ENCODE measurements at places on chromosomes 4 and X.

DNA sequence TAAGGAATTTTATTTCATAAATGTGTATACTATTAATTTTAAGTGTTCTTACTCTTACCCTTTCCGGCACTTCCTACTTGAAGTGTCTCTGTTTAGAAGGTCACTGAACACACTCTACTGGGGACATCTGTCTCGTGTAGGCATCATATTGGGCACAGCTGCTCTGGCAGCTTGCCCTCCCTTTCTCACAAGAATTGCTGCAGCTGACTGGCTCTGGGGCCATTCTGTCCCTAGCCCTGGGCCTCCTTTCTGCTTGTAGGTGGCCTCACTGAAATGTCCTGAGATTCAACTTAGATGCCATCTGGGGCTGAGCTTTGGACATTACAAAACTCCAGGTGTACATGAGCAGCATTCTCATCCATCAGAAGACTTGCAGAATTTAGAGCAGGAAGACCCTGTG lies 49.6 kb downstream of the SMAD1 start:
- DNase-seq = no peak

GRCh38 chr4:8321771-8322170 lies 52.2 kb downstream of the HTRA3 start:
- no peak for DNase-seq

DNA sequence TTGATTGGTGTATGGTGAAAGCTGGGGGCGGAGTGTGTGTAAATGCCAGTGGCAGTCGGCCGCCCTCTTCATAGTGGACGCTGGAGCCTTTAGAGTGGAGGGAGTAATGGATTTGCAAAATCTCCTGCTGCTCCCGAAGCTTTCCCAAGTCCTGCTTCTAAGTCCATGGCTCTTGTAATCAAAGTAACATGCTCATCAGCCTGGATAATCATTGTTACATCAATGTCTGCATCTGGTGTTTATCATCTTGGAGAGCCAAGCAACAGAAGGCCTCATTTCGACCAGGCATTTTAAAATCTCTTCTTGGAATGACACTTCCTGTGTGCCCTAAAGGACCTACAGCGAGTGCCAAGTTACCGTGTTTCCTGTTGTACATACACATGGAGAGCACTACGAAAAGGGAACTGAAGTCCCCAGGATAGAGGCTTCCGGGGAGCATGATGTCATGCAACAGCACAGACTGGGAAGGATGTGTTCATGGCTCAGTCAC lies 32.2 kb downstream of the UNC5C start:
- no peak for DNase-seq

DNA sequence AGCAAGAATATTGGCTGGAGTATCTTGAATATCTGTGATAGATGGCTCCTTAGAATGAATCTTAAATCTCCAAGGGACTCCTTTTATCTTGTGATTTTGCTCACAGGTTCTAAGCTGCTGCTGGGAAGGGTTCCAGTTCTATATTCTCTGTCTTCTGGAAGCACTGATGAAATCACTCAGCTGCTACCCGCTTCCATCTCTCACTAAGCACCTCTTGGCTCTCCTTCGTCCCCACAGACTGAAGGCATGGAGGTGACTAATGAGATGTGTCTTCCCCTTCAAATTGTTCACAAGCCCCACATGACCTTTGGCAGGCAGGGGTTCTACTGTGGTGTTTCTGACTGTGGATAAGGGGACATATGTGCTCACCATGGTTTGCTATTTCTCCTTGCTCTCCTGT lies 75.9 kb downstream of the C4orf51 start:
- DNase-seq = no peak

DNA sequence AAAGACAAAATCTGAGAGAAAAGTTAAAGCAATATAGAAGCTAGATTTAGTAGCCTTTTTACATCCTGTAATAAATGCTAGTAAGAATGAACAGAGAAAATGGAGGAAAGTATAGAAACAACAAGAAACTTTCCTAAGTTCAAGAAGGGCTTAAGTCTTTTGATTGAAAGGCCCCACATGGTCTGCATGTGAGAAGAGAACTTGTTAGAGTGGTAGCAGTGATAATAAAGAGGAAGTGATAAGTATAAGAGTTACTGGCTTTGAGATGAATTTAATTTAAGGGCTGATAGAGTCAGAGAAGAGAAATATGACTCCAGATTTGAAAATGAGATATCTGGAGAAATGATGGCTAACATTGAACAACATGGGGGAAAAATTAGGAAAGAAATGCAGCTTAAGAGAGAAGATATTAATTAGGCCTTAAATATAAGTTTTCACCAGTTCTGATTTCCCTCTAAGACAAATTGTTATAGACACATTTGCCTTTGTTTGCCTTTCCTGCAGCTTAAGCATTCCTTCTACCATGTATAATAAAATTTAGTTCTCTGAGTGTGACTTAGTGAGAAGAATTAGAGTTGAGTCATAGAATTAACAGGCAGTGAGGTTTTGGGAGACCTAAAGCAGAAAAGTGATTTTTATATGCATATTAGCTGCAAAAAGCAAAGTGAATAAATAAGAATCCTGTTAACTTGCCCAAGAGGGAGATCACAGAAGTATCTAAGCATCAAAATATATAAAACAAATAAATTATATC lies 18.4 kb downstream of the ZFX start:
- DNase-seq = no peak

DNA sequence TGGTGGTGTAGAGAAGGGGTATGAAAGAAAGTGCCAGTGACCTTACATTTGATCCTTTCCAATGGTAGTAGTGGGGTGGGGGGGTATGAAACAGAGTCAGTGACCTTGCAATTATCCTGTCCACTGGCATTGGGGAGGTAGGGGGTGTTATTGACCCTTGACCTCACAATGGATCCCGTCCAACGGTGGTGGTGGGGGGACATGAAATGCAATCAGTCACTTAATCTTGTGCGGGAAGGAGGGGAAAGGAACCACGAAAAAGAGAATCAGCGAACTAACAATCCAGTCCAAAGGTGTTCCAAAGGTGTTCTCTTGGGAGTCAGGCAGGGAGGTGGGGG lies 619 bp upstream of the PDK3 start:
- DNase-seq = no peak

GRCh38 chrX:69429339-69430015 lies 74.6 kb upstream of the NALF2 start:
- no peak for DNase-seq

- DNase-seq = no peak
These were observed 25.0 kb upstream of the PDLIM5 start for GRCh38 chr4:94426783-94427182.

DNA sequence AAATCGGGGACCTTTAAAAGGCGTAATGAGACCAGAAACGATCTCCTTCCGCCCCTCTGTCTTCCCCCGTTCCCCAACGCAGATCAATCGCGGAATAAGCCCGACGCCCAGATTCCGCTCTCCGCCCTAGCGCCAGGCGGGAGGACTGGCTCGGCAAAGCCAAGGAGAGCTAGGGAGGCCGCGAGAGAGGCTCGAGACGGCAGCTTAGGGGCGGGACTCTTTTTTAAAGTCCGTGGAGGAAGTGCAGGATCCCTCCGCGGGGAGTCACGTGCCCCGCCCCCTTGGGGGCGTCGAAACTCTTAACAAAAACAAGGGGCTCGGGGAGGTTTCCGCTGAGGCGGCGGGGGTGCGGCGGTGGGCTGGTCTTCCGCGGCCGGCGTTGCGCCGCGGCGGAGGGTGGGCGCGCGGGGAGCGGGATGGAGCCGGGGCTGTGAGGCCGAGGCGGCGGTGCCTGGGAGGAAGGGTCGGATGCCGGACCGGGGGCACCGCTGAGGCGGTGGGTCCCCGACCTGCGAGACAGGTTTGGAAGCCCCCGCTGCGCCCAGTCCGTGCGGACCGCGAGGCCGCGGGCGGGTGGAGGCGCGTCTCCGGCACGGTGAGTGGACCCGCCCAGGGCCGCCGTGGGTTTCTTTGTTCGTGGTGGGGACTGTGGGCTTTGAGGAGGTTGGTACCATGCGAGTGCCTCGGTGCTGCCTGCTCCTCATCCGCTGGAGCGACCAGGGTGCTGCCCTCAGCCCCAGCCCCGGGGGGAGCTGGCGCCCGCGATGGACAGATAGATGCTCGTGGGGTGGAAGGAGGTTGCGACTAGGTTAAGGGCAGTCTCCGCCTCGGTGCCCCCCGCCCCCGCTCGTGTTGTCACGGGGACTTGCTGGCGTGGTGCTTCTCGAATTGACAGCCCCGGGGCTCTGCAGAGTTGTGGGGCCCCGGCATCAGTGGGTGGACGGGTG lies at the start of gene CCNG2:
TSS of gene CCNG2 (plus strand) at position 296 of the 947 bp plus-strand sequence. CDS start 1,326 bp downstream, outside the sequence.
- no peak for DNase-seq

- DNase-seq = no peak
These were observed 27.9 kb downstream of the ARHGEF6 start for GRCh38 chrX:136752796-136753195.

- no peak for DNase-seq
These were observed 87.0 kb upstream of the SPOCK3 start for GRCh38 chr4:167321299-167321698.

- DNase-seq = no peak
These were observed 14.2 kb downstream of the BST1 start for GRCh38 chr4:15717086-15717485.

- DNase-seq = no peak
These were observed 275.0 kb upstream of the CTSO start for GRCh38 chr4:156228676-156229075.

DNA sequence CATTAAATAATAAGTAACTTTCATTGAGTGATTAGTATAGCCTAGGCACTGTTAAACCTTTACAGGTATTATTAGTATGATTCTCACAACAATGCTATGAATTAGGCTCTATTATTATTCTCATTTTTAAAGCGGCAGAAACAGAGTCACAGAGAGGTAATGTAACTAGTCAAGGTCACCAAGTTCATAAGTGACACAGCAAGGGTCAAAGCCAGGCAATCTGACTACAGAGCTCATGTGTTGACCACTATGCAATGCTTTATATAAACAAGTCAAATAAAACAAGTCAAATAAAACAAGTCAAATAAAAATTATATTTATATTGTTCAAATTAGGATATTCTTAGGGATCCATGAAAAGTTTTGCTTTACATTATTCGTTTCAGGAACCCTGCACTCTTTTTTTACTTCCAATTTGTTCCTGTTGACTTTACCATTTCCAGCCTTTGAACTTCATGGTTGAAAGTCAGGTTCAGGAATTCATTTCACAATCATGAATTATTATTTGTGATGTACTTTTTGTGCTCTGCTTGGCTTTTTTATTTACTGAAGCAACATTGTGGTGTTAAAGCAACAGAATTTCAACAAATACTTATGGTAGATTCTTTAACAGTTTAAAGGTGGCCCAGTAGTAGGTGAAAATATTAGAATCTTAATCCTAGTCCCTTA lies 18.0 kb upstream of the ZC4H2 start:
- no peak for DNase-seq

DNA sequence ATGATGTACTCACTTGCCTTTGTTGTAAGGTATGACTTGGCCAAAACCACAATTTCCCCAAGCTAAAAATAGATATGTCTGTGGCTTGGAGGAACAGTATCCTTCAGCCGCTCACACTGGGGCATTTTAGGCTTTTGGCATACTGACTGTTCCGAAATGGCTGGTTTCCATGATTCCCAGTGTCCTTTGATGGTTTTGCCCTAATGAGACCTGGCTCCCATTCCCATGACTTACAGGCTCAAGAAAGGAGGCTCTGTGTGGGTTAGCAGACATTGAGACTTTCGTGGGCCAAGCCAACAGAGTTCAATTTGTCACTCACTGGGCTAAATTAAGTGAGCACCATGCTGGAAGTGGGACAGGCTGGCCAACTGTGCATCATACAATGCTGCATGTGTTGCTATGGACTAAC lies 150.6 kb downstream of the CEP135 start:
- DNase-seq = no peak

DNA sequence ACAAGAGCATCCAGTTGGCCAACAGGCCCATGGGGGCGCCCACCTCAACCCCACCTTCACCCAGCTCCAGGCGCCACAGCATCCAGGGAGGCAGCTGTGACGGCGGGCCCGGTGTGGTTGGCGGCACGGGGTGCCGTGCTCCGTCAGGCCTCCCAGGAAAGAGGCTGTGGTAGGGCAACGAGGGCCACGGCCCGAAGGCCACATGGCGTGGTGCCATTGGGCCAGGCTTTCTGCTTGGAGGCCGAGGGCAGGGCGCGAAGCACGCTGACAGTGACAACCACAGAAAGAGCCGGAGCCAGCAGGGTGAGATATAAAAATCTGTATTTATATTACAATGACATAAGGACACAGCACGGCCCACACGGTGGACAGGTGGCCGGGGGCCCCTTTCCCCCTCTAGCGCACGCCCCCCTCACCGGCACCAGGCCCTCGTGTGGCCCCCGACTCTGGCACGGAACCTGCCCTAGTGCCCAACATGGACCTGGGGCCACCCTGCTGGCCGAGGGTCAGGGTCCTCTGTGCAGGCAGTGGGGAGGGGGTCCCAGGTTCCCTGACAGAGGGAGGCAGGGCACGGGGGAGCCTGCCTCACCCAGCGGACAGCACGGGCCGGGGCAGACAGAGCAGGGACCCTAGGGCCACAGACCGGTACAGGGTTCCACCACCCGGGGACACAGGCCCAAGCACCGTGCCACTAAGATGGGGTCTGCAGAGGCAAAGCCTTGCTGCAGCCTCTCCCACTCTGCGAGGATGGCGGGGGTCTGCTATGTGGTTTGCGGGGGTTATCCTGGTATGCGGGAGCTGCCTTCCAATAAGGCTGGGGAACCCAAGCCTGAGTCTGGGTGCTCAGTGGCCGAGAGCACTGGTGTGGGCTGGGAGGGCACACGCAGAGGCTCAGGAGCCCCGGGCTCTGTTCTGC lies 5.5 kb upstream of the HAUS3 start:
- DNase-seq = no peak

DNA sequence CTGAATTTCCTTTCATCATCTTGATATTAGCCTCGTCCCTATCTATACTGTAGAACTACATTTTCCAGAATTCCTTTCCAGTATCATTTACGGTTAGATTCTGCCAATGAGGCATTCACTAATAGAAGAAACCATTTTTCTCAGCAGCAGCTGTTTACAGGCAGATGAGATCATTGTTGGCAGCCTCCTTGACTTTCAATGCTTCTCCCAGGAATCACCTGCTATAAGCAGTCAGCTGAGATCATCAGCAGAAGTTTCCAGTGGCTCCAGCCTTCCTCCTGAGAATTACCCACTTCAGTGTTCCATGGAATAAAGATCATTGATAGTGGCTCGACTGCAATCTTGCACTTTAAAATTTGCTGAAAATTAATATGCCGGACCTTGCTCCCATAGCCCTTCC lies 157.3 kb upstream of the TET2 start:
- no peak for DNase-seq

DNA sequence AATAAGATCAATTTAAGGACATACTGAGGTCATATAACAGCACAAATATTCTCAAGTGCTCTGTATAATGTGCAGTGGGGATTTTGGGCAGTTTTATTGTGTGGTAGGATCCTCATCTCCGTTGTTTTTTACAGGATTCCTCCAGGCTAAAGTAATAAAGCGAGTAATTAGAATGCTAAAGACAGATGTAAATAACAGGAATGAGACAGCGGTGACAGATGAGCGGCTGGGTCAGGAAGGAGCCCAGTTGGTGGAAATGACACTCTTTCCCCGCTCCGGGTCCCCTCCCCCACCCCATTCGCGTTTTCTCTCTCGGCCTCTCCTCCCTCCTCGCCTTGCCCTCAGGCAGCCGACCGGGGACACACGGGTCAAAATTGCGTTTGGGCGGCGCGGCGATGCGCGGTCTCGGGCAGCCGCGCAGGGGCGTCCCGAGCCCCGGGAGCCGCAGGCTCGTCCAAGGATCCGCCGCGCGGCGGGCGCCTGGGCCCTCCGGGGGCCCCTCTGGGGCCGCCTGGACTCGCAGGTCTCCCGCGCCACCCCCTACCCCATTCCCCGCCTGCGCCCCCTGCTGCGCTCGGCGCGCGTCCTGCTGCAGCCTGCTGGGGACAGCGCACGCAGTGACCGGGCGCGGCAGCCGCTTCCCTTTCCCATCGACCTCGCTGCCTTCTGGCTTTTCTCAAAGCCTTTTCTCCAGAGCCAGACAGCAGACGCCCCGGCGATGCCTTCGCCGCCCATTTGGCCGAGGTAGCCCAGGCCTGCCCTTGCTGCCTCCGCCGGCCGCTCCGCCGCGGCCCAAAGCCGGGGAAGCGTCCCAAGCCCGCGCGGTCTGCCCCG lies 16.2 kb downstream of the POU4F2 start:
- DNase-seq = no peak

All from AG04449 (cell line).